NCI-H1092 treated with DMSO at 0.1 percent for 48 hours (cell line): ENCODE measurements at places on chromosomes 5 and 9.
A peak's percentile ranks its signal among the peaks of the same experiment; 100 is the strongest.

GRCh38 chr9:75826314-75826713 is 64.2 kb upstream of the PCSK5 start:
- no peak for DNase-seq

DNA sequence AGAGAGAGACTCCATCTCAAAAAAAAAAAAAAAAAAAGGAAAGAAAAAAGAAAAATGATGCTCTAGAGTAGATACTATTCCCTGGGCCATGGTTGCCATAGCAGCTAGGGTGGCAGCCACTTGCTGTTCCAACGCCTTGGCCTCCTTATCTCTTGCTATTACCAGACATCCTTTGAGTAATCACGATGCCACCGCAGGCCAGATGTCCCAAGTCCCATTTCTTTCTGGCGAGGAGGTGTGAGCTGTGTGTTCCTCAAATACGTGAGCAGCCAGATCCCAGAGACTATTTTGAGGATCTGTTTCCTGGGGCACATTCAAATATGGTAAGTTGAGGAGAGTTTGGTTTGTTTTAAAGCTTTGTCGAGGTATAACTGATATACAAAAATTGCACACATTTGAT is 23.4 kb upstream of the GFPT2 start:
- no peak for DNase-seq

GRCh38 chr5:126693806-126694205 is 83.1 kb upstream of the LMNB1 start:
- no peak for DNase-seq

GRCh38 chr9:4126184-4126865 is 173.5 kb downstream of the GLIS3 start:
- DNase-seq = no peak

- no peak for DNase-seq
Observed at GRCh38 chr5:15472116-15472515, 27.9 kb upstream of the FBXL7 start.

DNA sequence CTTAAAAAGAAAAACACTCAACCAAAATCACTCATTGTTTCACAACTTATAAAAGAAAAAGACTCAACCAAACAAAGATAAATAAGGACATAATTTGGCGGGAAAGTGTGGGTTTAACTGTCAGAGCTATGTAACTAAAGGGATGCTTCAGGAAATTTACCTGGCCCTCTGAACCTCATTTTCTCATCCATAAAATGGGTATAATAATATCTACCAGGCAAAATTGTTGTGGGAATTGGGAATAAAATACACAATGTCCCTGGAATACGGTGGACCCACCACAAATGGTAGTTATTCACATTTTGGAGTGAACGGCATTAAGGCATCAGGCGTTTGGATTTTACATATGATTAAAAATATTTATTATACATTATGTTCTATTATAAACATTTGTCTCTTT is 228.5 kb upstream of the ANKRD55 start:
- no peak for DNase-seq

- DNase-seq = no peak
Observed at GRCh38 chr5:137712139-137712667, 23.7 kb downstream of the KLHL3 start.

- DNase-seq = no peak
Observed at GRCh38 chr5:126947146-126948010, 83.0 kb downstream of the MARCHF3 start.

DNA sequence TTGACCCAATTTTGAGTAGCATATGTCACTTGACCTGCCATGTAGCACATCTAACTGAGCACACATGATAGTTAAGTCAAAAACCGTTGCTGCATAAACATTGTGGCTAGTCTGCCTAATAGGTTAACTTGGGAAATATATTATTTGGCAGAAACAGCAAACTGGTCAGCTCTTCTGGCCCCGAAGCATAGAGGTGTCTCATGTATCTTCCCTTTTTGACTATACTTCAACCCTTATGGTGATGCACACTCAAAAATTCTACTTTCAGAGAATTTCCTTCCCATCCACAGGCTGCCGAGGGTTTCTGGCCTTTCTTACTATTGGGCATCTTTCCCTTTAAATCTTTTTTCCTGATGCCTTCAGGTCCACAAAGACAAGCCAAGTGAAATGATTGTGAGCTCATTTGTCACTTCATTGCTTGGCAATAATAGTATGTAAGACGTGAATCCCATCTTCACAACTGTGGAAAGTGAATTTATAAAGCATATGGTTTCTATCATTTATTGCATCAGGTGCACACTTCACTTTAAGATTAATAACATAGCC is 41.2 kb downstream of the MOCS2 start:
- DNase-seq = no peak

GRCh38 chr5:6659941-6660684 is 26.9 kb downstream of the SRD5A1 start:
- no peak for DNase-seq

- DNase-seq = no peak
Observed at GRCh38 chr5:168263121-168263520, 28.3 kb upstream of the WWC1 start.

DNA sequence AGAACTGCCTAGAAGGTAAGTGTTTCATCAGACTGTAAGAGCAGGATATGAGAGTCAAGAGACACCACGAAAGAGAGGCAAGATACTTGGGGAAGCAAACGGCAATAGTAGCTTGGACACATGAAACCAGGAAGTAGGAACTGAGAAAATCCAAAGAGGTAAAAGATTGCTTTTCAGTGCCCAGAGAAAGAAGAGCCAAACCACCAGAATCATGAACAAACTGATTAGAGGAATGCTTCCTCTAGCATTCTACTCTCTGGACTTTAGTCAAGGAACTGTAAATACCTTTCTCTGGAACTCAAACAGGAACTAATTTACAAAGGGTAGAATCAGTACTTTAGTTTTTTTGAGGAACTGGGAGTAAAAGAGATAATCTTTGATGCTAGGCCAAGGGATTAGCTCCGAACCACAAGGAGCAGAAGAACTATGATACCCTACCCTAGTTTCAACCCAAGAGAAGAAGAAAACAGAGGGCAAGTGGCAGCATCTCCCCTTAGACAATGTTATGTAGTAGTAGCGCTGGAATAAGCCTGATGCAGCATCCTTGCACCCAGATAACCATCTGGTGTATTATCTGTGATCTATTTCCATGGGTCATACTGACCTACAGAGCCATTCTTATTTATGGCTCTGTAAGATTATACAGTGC is 41.3 kb downstream of the EFCAB9 start:
- DNase-seq = no peak

DNA sequence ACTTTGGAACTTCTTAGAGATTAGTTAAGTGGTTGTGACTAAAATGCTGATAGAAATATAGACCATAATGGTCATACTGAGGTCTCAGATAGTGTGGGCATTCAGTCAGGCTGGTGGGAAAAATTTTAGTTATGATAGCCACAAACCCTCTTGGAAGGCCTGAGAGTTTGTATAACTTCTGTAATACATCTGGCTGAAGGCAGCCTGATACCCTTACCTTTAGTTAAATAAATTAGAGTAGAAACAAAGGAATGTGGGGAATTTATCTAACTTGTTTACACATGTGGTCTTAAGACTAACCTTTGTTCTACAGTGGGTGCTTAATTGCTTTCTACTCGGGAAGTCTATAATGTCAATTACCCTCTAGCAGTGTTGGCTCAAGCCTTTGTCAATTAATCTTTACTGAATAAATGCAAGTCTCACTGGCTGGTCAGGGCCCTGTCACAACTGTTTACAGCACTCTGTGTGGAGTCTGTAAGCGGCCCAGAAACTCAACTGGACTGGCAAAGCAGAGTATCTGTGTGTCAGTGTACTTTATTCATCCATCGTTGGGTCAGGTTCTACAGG is 184.0 kb downstream of the FBXO4 start:
- DNase-seq = no peak

DNA sequence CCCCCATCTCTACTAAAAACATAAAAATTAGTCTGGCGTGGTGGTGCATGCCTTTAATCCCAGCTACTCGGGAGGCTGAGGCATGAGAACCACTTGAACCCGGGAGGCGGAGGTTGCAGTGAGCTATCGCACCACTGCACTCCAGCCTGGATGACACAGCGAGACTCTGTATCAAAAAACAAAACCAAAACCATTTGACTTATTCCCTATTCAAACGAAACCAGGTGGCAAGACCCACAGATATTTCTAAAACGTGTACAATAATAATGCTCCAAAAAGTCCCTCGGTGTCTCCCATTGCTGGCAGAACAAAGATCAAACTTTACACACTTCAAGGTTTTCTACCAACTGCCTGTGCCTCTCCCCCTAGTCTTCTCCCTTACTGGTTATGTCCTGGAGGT is 29.8 kb downstream of the HMGCR start:
- DNase-seq = no peak

- no peak for DNase-seq
Observed at GRCh38 chr9:99565203-99565602, 256.5 kb upstream of the NR4A3 start.

GRCh38 chr5:53095931-53096525 is 13.5 kb downstream of the MOCS2 start:
- peak; percentile 11 for DNase-seq

DNA sequence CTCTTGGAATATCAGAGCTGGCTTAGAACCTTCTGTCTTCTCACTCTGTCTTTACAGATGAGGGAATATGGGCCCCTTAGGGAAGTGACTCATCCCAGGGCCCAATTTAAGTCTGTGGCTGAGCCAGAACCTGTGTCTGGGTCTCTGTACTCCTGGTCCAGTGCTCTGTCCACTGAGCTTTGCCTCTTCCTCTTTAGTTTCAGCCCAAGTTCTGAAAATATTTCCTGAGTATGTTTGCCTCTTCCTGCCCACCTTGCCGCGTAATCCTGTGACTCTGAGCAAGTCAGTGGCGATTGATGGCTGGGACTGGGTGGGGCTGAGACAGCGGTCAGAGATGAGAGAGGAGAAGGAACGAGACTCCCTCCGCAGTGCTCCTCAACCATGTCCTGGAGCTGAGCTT is 7.8 kb downstream of the IER5L start:
- no peak for DNase-seq

DNA sequence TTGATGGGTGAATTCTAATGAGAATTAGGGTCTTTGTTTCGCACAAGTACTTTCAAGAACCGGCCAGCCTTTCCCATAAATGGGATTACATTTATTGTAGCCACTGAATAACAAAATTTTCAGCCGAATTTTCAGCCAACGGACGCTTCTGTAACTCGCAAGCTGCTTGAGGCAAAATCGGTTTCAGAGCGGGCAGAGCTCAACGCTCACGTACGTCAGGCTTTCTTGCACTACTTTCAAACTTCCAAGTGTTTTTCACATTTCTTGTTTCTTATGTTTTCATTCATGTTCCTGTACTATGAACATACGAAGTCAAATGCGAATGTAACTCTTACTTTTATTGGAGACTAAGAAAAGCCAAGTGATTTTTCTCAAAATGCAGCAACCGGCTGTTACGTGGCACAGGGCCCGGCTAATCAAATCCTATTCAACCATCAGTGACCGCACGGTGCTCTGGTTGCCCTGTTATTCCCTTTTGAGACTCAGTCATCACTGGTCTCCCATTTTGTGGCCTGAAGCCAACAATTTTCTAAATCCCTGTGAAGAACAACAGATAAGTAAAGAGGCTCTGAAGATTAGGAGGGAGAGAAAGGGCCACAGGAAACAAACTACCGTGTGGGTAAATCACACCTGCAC is 68.5 kb downstream of the SLC28A3 start:
- DNase-seq = no peak

- no peak for DNase-seq
Observed at GRCh38 chr5:79729679-79730078, 40.0 kb downstream of the CMYA5 start.

GRCh38 chr9:133604856-133605255 is 4.3 kb downstream of the FAM163B start:
- DNase-seq = no peak

DNA sequence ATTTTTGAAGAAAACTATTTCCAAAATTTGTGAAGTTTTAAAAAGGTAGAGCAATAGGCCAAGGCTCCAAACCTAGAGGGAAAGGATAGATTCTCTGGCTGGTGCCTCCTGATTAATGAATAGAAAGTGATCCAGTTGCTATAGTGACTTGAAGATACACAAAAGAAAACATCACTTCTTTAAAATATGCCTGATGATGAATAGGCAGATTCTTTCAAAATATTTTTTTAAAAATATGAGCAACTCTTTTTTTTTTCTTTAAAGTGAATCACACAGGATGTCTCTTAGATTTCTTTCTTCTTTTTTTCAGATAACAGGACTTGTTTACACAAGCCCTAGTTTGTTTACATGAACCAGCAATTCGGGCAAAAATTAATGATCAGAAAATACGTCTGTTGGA is 124.4 kb downstream of the RFK start:
- DNase-seq = no peak

DNA sequence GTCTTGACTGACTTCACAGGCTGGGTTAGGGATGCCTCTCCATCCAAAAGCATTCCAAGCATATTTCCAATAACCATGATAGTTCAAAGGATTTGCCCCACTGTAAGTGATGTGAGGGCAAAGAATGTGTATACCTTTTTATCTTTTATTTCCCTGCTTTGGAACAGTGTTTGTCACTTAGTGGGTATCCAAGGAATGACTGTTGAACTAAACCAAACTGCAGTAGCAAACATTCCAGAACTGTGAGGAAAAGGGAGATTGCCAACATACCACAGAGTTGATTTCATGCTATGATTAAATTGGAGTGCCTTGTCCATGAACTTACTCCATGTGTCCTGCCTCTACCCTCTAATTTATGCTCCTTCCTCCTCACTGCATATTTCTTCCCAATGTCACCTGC is 400.0 kb downstream of the KIAA0825 start:
- no peak for DNase-seq

DNA sequence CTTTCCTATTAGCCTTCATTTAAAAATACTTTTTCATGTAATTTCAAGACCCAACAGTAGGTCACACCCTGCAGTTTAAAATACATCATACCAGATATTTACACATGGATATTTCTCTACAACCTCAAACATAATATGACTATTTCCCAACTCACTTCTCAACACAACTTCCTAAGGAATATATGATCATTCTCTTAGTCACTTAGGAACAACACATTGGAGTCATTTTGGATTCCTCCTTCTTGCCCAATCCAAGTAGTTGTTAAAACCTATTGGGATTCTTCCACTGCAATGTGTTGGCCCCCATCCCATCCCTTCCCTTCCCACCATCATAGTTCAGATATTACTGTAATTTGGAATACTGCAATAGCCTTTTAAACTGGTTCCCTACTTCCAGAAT is 145.5 kb downstream of the DCP2 start:
- no peak for DNase-seq
